Prostate gland (tissue), 2 donors: ENCODE measurements at places on chromosomes 3 and 15.

DNA sequence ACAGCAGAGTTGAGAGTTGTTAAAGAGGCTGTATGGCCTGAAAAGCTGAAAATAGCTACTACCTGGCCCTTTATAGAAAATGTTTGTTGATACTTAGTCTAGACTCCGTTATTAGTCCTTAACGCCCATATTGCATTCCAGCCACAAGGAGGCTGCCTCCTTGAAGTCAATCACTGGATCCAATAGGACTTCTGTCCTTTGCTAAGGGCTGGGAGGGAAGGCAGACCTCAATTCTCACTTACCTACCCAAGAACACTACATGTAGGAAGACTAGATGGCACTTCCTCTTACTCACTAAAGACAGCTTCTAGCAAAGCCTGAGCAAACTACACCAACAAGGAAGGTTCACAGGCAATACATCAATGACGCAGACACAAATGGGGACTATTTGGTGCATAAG is 139.5 kb upstream of the HACD2 start:
- DNase-seq, result no peak

DNA sequence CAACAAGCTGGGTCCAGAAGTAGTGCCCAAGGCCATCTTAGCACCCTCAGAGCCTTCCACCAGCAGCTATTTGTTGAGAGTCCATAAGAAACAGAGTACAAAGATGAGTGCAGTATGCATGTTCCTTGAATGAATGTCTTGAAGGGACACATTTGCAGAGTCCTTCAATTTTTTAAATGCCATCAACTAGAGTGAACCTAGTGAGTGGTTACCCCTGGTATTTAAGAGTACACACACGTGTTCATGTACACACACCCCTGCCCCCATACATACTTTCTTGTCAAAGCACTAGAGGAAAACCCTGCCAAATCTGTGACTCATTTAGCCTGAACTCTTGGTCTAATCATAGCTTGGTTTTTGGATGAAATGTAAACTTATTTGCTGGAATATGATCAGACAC is 84.5 kb upstream of the GALNT15 start:
- DNase-seq, result no peak

DNA sequence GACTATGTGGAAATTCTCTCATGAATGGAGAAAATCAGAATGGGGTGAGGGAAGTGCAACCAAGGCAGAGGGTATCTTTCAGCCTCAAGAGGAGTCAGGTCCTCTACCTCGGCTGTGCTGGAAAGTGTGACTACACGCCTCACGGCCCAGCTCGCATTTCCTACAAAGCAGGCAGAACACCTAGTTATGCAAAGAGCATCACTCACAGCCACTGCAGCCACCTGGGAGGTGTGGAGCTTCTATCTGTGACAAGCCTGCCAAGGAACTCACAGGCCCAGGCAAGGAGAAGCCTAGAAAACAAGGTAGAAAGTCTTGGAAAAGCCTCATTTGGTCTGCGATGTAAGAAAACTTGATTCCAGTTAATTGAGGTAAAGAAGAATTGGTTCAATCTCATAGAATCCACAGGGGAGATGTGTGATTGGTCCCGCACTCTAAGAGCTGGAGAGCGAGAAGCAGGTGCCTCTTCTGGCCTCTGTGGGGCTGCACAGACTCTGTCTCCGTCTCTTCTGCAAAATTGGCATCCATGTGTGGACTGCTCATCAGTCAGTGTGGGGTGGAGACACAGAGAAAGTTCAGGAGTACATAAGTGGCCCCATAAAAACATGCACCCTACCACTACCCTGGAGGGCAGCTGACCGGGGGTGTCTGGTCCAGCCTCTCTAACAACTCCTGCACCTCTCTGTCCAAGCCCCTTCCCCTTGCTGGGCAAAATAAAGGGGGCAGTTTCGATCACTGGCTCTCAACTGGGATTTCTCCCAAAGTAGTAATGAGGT is 76.8 kb downstream of the TAMM41 start:
- peak; percentile 17 for DNase-seq

DNA sequence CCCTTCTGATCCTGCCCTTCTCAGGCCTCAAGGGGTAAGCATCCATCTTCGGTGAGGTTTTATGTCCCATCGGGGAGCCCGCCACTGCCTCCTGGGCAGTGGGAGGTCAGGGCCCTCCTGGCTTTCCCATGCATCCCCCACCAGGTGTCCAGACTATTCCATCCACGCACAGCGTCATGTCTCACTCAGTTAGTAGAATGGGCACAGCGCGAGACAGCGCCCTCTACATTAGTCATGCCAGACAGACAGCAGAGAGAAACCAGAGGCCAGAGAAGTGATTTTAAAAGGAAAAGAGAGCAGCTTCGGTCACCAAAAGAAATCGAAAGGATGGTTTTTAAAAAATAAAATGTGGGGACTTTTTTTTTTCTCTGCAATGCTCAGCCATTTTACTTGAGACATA is 49.8 kb downstream of the ZDHHC3 start:
- no peak for DNase-seq

GRCh38 chr15:88954431-88955277 is 41.5 kb upstream of the MFGE8 start:
- DNase-seq, result no peak

GRCh38 chr3:194315965-194316361 is 35.2 kb downstream of the CPN2 start:
- no peak for DNase-seq

DNA sequence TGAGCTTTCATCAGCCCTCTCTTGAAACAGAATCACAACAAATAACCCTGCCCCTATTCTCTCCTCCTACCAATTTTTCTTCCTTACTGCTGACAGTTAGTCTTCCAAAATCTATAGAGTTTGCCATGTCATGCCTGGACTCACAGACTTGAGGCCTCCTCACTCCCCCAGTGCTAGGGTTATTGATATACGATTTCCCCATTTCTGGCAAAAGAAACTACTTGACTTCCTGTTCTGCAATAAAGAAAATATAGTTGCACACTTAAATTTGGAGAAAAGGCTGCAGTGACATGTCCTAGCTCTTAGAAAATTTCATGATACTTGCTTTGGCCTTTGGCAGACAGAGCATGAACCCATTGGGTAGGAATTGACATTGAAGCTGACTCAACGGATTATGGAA is 75.9 kb downstream of the CYP19A1 start:
- no peak for DNase-seq

DNA sequence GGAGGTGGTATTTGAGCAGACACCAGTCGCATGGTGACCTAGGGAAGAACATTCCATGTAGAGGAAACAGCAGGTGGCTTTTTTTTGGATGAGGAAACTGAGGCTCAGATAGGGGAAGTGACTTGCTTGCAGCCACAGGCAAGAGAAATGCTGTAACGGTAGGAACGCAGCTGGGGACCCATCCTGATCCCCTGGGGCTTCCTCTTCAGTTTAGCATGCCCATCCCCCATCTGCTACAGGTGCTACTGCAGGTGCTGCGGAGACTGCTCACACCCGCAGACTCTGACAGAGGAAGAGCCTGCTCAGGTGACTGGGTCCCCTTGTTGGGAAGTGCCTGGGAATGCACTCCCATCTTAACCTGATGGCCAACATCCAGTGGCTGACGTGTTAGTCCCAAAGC is 55.4 kb upstream of the SEC13 start:
- DNase-seq, result no peak

DNA sequence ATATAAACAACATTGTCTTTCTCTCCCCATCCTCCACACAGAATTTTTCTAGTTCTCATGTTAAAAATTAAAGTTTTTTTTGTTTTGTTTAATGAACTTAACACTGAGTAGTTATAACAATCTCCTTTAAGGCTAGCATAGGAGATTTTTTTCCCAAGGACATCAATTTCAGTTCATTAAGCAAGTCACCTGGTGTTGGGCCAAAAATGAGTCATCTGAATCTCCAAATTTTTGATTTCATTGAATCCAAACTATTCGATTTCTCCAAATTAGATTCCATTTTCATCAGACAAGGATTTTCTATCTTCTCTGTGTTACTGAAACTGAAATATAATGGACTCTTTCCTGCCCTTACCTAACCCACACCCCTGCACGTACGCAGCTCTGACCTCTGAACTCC is 631.4 kb upstream of the MDFIC2 start:
- DNase-seq, result no peak

- DNase-seq, result no peak
Observed at GRCh38 chr15:96332637-96333121, 2.2 kb downstream of the NR2F2 start.

- DNase-seq, result no peak
Observed at GRCh38 chr3:69283496-69283895, 102.4 kb downstream of the FRMD4B start.

GRCh38 chr15:78921940-78922339 is 22.9 kb downstream of the CTSH start:
- DNase-seq, result no peak

DNA sequence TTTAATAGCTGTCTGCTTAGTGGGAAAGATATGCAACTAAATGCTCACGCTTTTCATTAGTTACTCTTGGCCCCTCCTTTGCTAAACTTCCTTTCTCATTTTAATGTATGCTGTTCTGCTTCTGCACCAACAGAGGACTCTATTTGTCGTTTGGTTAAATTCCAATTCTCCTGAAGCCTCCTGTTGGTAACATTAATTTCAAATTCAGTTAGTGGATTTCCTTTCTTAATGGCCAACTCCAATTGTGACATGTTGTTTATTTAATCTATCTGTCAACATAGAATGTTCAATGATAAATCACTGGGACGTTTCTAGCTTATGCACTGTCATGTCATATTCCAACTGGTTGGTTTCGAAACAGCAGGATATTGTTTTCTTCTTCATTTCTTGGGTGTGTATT is 467.4 kb upstream of the BCHE start:
- DNase-seq, result no peak

DNA sequence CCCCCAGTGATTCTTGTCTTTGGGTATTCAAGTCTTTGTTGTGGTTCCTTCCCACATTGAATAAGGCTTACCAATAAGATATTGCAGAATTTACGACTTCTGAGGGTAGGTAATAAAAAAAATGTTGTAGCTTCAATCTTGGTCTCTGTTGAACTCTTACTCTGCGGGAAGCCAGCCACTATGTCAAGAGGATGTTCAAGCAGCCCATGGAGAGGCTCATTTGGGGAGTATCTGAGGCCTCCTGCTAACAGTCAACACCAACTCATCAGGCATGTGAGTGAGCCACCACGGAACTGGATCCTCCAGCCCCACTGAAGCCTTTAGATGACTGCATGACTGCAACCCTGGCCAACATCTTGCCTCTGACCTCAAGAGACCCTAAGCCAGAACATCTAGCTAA is 3.2 kb upstream of the TBC1D23 start:
- no peak for DNase-seq

- DNase-seq, result no peak
Observed at GRCh38 chr3:52047295-52047960, 8.9 kb downstream of the DUSP7 start.

DNA sequence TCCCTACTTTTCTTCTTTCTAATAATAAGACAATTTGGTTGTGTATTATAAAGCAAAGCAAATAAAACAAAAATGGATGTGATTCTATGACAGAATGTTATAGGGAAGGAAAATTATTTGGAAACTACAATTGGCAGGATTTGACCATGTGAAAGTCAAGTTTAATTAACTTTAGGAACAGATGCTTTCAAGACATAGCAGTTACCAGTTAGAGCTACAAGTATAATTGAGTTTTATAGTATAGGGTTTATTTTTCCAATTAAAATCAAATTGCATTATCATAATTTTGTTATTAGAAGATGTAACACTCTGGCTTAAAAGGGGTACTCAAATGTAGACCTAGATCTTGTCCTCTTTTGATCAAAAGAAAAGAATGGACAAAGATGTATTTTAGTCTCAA is 110.9 kb downstream of the ROBO2 start:
- no peak for DNase-seq

GRCh38 chr3:159499031-159499793 is 489.4 kb upstream of the IL12A start:
- DNase-seq, result no peak

- DNase-seq, result no peak
Observed at GRCh38 chr3:17292556-17292955, 407.8 kb downstream of the PLCL2 start.

DNA sequence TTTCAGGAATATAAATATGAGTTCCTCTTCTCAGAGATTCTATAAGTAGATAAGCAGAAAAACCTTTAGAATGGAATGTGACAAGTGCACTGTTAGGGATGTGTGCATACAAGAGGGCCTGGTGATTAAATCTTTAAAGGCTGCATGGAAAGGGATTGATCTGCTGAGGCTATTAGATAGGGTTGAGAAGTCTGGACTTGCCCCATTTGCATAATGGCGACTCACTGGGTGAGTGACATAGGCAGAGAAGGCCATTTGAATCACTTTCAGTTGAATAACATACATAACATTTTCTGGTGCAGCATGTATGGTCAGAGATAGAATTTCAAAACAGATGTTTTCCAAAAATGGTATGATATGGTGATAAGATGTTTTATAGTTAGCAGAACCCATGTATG is 156.9 kb downstream of the ZNF621 start:
- no peak for DNase-seq

- DNase-seq, result no peak
Observed at GRCh38 chr15:36595611-36596010, 16.2 kb downstream of the CDIN1 start.

DNA sequence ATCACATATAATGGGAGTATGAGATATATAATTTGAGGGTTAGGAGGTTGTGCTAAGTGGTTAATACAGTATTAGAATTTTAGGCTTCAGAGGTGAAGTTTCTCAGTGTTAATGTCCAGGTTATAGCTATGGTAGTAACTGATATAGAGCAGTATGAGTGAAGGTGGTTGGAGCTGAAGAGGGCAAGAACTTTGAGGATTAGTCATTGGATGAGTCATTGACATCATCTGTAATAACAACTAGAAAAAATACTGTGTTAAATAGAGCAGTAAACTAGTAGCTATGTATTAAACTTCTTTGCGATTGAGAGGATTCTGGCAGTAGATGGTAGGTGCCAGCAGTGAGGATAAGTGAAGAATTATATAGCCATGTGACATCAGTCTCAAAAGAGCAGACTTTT is 47.5 kb upstream of the EIF3J start:
- DNase-seq, result no peak

DNA sequence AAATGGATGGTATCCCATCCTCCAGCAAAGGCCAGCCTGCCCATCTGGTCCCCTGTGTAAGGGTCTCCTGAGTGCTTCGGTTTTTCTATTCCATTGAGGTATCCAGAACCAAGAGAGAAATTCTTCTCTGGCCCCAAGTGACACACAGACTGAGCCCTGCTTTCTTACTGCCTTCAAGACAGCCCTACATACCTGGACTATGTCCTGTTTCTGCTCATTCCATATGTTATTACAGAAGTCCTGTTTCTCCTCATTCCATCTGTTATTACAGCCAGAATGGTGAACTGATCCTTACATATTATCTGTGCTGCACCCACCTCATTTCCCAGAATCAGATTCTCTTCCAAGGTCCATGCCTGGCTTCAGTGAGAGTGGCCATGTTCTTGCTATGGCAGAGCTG is 115.2 kb downstream of the DCLK3 start:
- no peak for DNase-seq

GRCh38 chr3:100708644-100708988 is 678 bp upstream of the TFG start:
- DNase-seq, result no peak
